ENCODE measurements at places on chromosomes 7 and 10.
A peak's percentile ranks its signal among the peaks of the same experiment; 100 is the strongest.

GRCh38 chr10:51999096-51999495, 299.7 kb upstream of the CSTF2T start:
- DNase-seq, result no peak

DNA sequence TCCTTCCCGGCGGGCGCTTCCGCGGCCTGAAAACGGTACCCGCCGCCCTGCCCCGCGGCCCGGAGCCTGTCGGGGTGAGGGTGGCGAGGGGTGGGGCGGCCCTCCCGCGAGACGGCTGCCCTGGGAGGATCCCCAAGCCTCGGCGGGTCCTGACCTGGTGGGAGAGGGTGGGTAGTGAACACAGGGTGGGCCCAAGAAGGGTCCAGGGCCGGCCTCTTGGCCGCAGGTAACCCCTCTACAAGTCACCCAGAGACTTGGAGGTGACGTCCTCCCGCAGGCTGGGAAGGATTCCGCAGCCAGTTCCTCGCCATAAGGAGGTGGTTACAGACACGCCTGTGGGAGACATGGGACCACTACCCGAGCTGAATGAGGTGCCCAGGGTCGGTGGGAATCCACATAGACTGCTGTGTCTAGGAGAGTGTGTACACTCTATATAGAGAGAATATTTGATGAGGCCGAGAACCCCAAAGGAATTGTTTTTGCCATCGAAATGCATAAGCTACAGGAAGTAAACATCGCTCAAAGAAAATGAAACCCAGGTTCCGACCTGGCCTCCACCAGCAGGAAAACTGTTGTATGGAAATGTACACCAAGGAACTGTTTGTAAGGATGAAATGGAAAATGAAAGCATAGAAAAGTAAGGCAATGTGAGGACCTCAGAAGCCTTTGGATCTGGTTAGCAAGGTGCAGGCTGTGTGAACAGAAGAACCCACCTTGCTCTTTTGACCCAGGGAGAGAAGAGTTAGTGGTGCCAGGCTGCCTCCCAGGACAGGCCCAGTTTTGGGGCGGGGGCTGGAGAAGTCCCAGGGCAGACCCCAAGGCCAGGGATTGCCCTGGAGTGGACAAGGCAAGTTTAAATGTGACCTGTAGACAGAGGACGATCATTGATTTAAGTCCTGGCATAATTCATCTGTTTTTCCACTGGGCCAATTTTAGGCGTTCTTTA, 659 bp downstream of the OPTN start:
- DNase-seq, result no peak

DNA sequence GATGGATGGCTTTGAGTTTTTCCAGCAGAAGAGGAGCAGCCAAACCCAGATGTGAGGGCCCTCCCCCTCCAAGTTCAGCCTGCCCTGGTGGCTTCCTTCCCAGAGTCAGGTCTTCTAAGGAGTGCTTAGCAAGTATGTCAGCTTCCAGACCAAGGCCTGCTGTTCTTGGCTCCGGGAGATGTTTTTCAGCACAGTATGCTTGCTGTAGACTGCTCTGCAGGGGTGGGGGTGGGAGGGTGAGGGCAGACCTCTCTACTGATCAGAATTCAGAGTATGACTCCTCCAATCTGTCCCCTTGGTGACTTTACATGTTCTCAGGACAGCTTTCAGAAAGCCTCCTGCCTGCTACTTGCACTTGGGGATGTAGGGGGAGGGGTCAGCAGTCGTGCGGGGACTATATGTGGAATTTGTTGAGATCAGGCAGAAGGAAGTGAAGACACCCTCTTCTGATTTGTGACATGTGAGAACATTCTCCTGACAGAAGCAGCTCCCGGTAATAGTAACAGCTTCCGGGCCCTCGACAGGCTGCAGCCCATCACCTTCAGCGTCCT, 516.4 kb upstream of the ZMIZ1 start:
- no peak for DNase-seq

GRCh38 chr7:134140889-134141867, 14.0 kb downstream of the LRGUK start:
- peak; percentile 43 for DNase-seq

- DNase-seq, result peak; percentile 61
Observed at GRCh38 chr10:29257106-29257783, 31.6 kb upstream of the LYZL1 start.

DNA sequence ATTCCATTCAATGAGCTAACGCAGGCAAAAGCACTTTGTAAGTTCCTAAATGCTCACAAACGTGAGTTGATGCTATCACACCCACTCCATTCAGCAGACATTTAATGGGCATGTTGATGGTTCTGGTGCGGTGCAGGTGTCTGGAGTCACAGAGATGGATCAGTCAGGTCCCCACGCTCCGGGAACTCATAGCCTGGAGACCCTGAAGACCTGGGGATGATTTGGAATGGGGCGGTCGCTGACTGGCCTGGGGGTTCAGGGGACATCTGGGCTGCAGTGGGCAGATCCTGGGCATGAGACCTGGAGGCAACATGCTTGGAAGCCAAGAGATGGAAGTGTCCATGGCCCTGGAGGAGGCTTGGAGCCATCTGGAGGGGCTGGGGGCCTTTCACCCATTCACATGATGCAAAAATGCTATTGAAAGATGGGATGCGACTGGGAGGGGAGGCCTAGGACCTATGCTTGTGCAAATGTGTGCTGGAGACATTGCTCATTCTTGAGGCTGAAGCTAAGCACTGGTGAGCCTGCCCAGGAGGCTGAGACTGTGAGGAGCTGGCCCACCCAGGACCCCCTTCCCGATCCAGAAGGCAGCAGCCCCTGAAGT, 522.6 kb downstream of the GLRX3 start:
- DNase-seq, result no peak

DNA sequence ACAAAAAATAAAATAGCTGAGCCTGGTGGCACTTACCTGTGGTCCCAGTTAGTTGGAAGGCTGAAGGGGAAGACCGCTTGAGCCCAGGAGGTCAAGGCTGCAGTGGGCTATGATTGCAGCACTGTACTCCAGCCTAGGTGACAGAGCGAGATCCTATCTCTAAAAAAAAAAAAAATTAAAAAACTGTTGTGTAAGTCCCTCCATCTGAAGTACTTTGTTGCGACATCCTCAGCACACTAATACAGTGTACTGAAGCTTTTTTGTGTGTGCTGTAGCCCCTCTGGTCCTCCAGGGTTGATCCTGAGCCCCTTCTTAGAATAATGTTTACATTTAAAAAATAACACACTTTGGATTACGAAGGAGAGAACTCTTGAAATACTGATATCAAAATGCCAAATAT, 71.3 kb downstream of the PFKFB3 start:
- DNase-seq, result no peak

DNA sequence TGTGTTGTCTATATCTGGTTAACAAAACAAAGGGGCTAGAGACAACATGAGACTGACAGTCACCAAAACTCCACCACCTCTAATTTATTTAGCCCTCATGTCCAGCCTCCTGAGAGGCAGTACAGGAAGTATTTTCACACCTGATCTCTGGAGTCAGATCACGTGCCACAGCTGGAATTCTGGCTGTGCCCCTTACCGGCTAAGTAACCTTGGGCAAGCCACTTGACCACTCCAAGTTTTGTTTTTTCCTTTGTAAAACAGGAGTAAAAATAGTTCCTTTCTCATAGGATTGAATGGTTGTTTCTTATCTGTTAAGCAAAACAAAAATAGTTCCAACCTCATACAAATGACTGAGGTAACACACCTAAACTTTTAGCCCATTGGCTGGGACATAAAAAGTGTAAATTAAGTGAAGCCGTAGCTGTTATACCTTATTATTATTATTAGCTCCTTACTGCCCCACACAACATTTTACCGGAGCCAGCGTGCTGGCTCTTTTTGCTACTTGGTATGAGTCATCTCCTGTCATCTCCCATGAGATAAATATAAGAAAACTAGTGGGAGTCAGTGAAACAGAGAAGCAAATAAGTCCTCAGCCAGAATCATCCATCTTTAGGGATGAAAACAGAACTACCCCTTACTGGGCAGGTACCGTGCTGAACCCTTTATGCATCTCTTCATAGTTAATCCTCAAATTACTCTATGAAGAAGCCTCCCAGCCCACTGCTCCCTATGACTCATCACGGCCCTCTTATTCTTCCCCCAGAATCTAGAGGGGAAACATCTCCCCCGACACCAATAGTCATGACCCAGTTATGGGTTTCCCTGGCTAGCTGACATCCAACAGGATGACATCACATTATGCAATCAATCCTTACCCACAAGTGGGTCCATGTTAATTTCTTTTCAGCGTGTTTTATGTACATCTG, 44.9 kb downstream of the PPP1R3C start:
- no peak for DNase-seq

- DNase-seq, result no peak
Observed at GRCh38 chr10:69538461-69538860, 34.8 kb downstream of the NEUROG3 start.

- DNase-seq, result no peak
Observed at GRCh38 chr7:125098377-125098970, 168.8 kb upstream of the POT1 start.

GRCh38 chr7:80646083-80646865, 7.8 kb downstream of the CD36 start:
- DNase-seq, result no peak

GRCh38 chr10:124325998-124326636, 92.6 kb downstream of the OAT start:
- DNase-seq, result no peak

DNA sequence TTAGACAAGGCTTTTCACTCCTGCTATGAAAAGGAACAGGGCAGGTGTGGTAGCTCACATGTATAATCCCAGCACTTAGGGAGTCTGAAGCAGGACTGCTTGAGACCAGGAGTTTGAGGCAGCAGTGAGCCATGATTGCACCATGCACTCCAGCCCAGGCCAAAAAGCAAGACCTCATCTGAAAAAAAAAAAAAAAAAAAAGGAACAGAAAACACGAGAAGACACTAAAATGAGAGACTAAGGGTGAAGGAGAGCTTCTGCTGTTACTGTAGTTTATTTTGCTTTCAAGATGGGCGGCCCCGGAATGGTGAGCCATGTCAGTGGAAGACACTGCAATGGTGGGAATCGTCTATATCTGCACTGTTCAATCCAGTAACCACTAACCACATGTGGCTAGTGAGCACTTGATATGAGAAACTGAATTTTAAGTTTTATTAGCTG, 9.9 kb downstream of the PIP4K2A start:
- no peak for DNase-seq

- no peak for DNase-seq
Observed at GRCh38 chr7:36301914-36302771, 87.5 kb upstream of the ANLN start.

DNA sequence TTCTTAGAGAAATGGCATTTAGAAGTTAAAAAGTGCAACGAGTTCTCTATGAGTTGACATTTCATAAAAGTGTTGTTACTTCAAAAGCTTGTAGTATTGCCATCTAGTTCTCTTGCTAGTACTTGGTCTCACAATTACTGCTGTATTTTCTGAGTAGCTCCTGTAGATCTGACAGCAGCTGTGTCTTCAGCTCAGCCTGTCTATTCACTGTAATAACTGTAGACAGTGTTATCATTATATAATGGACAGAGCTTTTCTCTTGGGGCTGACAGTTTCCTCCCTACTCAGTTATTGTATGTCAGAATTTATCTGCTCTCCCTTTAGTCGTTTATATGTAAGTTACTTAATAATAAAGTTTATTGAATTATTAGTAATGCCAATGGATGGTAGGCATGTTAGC, 388.7 kb upstream of the VSTM2A start:
- DNase-seq, result no peak

DNA sequence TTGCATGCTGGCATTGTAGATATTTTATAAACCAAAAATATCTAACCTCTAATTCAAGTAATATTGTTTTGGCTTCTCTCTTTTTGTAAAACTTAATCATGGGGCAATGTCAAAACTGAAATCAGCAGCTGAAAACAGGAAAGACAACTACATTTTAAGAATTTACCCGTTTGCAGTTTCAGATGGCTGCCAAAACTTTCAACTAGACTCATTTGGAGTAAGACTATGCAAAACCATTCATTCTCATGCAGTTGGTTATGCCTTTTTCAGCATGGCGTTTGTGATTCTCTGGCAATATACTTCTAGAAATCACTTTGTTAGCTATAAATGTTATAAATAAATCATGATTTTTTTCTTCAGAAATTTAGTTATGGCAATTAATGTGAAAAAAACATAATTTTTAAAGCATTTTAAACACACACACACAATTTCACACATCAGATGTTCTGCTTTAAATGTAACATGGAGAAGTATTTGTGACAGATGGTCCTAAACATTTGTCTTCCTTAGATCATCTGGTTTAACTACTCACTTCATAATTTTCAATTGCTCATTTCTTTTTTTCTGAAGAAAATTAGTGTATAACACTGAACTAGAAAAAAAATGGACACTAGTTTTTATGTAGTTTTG, 116.4 kb downstream of the ITGB8 start:
- DNase-seq, result no peak

GRCh38 chr7:101411508-101411874, 48.8 kb downstream of the COL26A1 start:
- DNase-seq, result no peak

GRCh38 chr10:1006573-1006972, 18.3 kb downstream of the GTPBP4 start:
- no peak for DNase-seq

- no peak for DNase-seq
Observed at GRCh38 chr7:34015651-34016050, 110.3 kb downstream of the BMPER start.

GRCh38 chr7:108368466-108368865, 87.8 kb downstream of the NRCAM start:
- DNase-seq, result no peak

DNA sequence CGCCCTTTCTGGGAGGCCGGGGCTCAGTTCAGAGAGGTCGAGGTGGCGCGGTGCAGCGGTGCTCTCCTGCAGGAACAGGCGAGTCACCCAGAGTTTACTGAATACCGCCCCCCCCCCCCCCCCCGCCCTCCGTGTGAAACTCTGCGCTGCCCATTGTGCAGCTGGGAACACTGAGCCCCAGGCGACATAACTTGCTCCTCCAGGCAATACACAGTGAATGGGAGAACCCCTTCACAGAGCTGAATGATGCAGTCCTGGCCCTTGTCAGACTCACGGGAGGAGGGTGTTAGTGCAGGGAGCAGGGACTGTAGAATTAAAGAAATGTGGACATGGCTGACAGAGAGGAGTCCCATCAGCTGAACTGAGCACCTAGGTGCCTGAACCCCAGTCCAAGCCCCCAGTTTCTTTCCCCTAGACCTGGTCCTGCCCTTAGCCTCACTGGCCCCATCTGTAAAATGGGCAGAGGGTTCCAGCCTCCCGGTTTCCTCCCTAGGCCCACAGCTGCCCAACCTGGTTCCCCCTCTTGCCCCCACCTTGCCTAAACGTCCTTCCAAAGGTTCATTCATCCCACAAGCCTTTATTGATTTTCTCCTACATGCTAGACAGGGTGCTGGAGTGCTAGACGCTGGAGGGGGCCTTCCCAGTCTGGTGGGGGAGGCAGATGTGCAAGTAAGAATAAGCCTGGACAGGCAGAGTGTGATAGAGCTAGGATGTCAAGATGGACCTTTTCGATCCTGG, 869 bp upstream of the LOXL4 start:
- DNase-seq, result no peak

GRCh38 chr7:84081973-84082522, 112.5 kb downstream of the SEMA3A start:
- DNase-seq, result no peak

DNA sequence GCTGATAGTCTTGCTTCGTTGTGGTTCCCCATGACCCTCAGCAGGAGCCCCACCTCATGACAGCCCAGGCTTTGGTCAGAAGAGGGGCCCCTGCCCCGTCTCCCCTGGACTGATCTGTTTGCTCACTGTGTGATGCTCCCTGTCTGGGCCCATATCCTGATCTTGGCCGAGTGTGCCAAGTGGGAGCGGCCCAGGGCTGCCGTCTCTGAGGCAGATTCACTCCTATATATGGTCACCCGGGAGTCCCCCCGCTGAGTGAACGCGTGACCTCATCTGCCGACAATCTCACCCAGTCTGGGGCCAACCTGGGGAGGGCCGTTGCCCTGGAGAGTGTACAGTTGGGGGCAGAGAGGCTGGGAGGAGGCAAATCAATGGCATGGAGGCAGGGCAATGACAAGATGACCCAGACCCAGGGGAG, 34.5 kb downstream of the PPIF start:
- DNase-seq, result no peak

Measured in renal cortex interstitium (tissue), 15 donors.